ENCODE measurements at places on chromosomes 2 and 18.
A peak's percentile ranks its signal among the peaks of the same experiment; 100 is the strongest.

- no peak for DNase-seq
Observed at GRCh38 chr2:173021939-173022371, 53.7 kb upstream of the MAP3K20 start.

GRCh38 chr2:128605421-128605820 is 286.8 kb upstream of the HS6ST1 start:
- DNase-seq = peak; percentile 59

GRCh38 chr2:114031605-114032505 is 142.0 kb downstream of the ACTR3 start:
- DNase-seq = no peak

GRCh38 chr2:147511491-147511948 is 333.3 kb upstream of the ACVR2A start:
- DNase-seq = peak; percentile 76

DNA sequence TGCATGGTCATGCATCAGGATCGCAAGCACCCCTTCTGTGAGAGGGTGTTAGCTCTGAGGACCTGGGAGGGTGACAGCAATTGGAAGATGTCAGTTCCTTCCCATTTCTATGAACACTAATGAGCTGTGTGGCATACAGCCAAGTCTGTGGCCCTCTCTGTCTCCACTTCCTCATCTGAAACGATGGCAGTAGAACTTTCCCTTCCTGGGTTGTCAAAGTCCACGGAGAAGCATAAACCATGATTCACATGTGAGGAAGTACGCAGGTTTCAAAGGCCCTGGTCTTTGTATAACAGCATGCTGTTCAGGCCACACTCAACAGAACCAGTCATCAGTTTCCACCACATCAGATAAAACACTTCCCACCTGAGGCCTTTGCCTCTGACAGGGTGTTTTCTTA is 167.4 kb upstream of the RAB6C start:
- DNase-seq = peak; percentile 87

GRCh38 chr2:121860033-121860757 is 104.7 kb downstream of the TSN start:
- no peak for DNase-seq

GRCh38 chr18:76922107-76922506 is 99.8 kb downstream of the ZNF236 start:
- no peak for DNase-seq

DNA sequence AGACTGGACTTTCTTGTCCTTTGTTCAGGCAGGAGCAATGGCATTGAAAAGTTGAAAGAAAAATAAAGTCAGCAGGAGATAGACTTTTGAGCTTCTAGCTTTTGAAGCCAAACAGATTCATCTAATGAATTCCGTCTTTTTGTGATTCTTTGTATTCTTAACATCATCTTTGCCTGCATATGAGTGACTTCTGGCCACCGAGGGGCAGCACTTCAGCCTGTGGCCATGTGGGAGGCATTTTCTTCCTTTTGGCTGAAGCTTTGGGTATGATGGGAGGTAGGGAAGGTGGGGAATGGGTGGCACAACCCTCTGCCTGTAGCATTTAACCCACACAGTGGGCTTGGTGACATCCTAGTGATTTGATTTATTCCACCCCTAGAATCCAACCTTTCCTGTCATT is 220.6 kb downstream of the SETBP1 start:
- no peak for DNase-seq

DNA sequence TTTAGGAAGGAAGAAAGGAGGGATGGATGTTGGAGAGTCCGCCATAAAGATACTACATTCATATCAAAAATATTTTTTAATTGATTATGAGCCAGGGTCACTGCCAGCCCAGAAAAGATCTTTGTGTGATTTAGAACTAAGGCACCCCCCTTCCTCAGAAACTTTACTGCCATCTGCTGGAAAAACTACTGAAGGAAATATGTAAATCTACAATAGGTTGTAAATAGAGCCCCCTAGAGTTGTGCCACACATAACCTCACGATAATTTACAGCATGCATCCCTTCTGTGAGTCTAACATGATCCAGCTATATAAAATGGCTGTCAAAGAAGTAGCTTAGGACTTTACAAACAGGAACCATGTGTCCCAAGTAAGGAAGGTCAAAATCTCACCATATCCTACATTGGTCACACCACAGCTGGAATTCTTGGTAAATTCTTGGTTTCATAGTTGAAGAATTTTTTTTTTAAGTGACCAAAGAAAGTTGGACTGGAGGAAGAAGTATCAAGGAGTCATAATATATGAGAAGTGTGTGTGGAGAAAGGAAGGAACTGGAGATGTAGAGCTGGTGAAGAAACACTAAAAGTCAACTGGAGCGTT is 152.5 kb downstream of the CYP26B1 start:
- DNase-seq = no peak

- DNase-seq = peak; percentile 90
Observed at GRCh38 chr18:45920367-45920766, 46.8 kb downstream of the EPG5 start.

GRCh38 chr2:241803387-241804325 is 5.3 kb upstream of the NEU4 start:
- DNase-seq = peak; percentile 86

Measured in aorta (tissue), 5 donors.